ENCODE measurements at places on chromosomes 11 and 22.

DNA sequence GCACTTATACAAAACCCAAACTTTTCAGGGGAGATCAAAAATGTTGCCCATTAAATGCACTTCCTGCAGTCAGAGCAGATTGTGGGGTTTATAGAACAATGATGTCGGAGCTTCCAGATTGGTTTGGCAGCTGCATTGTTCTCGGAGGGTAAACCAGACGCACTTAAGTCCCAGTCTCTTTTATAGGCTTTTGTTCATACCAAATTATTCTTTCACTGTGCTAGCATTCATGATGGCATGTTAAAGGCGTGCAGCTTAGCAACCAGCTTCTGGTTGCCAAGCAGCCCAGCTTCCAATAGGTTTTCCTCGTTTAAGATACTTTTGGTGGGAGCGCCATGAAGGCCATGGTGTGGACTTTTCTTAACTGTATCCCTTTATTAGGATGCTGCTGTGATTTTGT is 40.9 kb downstream of the ZC3H12C start:
- no peak overlapping the region for H3K4me3 ChIP-seq
- H3K36me3 ChIP-seq: no peaks in the 10 kb centered on the region
- H3K4me1 ChIP-seq: no peaks in the 10 kb centered on the region
- DNase-seq: no peak

GRCh38 chr11:104997288-104997687 is 25.7 kb downstream of the CASP5 start:
- no peaks in the 10 kb centered on the region for H3K36me3 ChIP-seq
- peaks cover 8% of the 10 kb centered on the region for H3K4me1 ChIP-seq
- H3K27me3 ChIP-seq: no peaks in the 10 kb centered on the region
- no peak for DNase-seq
- no peak overlapping the region for H3K27ac ChIP-seq

DNA sequence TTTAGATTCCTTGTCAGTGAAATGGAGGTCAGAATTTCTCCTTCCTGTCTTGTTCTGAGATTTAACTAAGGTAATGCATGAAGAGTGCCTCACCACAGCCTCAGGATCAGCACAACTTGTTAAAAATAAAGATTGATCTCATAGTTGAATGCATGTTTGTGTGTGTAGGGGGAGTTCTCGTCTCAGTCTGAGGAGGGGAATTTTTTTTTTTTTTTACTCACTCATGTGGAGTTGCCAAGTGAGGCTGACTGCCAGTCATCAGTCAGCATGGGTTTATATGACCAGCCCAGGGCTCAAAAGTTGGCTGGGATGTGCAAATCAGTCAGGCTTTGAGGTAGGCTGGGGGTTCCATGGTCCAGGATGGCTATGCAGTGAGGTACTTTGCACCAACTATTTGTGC is 113.2 kb downstream of the FANCF start:
- no peak overlapping the region for H3K4me3 ChIP-seq
- H3K4me1 ChIP-seq: no peaks in the 10 kb centered on the region
- peaks cover 11% of the 10 kb centered on the region for H3K27me3 ChIP-seq
- no peaks in the 10 kb centered on the region for H3K36me3 ChIP-seq
- no peak for DNase-seq

DNA sequence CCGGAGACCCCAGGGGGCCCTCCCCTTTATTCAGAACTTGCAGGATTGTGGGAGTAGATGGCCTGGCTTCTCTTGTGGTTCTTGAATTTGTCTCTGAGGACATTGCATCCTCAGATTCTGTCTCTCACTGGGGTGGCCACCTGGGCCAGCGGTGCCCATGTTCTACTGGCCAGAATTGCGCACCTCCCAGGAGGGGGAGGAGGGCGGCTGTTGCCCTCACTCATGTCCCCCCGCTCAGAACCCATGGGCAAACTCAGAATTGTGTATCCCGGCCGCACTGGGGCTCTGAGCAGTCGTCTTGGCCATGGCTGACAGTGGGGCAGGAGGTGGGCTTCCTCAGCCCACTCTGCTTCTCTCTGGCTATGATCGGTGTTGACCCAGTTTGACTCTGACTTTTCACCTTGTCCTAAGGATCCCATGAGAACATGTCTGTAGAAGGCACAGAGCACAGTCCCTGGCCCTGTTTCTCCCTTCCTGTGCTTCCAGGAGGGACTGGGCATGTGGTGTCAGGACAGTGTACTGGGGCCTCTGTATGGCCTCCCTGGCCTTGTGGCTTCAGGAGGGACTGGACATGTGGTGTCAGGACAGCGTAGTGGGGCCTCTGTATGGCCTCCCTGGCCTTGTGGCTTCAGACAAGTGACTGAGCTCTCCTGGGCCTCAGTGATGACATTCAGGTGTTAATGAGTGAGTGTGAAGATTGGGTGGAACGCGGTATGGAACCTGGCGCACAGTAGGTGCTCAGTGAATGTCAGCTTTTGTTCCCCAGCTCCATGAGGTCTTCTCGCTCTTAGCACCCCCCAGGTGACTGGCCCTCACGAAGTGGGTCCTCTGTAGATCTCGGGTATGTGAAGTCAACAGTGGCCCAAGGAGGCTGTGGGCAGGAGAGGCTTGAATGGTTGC is 99.3 kb downstream of the TBC1D22A start:
- H3K36me3 ChIP-seq: peaks cover 21% of the 10 kb centered on the region
- H3K27ac ChIP-seq: no peak overlapping the region
- peaks cover 20% of the 10 kb centered on the region for H3K4me1 ChIP-seq

- H3K36me3 ChIP-seq: no peaks in the 10 kb centered on the region
- no peak for DNase-seq
- peaks cover 17% of the 10 kb centered on the region for H3K27me3 ChIP-seq
- H3K27ac ChIP-seq: no peak overlapping the region
Measured at GRCh38 chr11:36627006-36627405, 29.0 kb upstream of the RAG2 start.

GRCh38 chr11:86518211-86518610 is 143.5 kb downstream of the CCDC81 start:
- H3K4me3 ChIP-seq: no peak overlapping the region
- H3K27ac ChIP-seq: no peak overlapping the region
- H3K36me3 ChIP-seq: no peaks in the 10 kb centered on the region
- no peaks in the 10 kb centered on the region for H3K4me1 ChIP-seq
- DNase-seq: no peak

GRCh38 chr11:36465449-36466163 is 44.5 kb downstream of the TRAF6 start:
- no peak for DNase-seq
- no peaks in the 10 kb centered on the region for H3K4me1 ChIP-seq
- H3K27me3 ChIP-seq: peaks cover 5% of the 10 kb centered on the region
- H3K36me3 ChIP-seq: no peaks in the 10 kb centered on the region
- H3K27ac ChIP-seq: no peak overlapping the region
- no peak overlapping the region for H3K4me3 ChIP-seq

GRCh38 chr11:31303644-31304180 is 65.8 kb downstream of the DCDC1 start:
- H3K4me3 ChIP-seq: no peak overlapping the region
- H3K36me3 ChIP-seq: no peaks in the 10 kb centered on the region
- no peaks in the 10 kb centered on the region for H3K27me3 ChIP-seq
- H3K27ac ChIP-seq: no peak overlapping the region
- DNase-seq: no peak

DNA sequence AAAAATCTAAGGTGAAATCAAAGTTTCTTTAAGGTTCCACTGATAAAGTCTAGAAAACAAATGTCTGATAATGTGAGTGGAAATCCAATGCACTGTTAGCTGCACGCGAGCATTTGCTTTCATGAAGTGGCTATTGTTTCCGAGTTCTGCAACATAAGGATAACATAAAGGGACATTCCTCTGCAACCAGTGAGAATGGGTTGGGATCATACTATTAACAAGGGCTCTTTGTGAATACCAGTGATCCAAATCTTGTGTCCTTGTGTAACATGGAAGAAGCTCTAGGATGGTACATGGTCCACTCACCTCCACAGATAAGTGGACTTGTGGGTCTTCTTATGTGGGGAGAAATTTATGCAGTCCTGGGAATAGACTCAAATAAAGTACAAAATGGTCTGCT is 24.6 kb downstream of the APIP start:
- H3K4me3 ChIP-seq: no peak overlapping the region
- no peaks in the 10 kb centered on the region for H3K27me3 ChIP-seq
- no peak overlapping the region for H3K27ac ChIP-seq
- peaks cover 50% of the 10 kb centered on the region for H3K36me3 ChIP-seq
- no peak for DNase-seq

GRCh38 chr11:129705341-129705740 is 110.3 kb upstream of the TMEM45B start:
- DNase-seq: no peak
- no peak overlapping the region for H3K27ac ChIP-seq
- no peak overlapping the region for H3K4me3 ChIP-seq
- H3K4me1 ChIP-seq: no peaks in the 10 kb centered on the region
- H3K27me3 ChIP-seq: no peaks in the 10 kb centered on the region
- no peaks in the 10 kb centered on the region for H3K36me3 ChIP-seq

DNA sequence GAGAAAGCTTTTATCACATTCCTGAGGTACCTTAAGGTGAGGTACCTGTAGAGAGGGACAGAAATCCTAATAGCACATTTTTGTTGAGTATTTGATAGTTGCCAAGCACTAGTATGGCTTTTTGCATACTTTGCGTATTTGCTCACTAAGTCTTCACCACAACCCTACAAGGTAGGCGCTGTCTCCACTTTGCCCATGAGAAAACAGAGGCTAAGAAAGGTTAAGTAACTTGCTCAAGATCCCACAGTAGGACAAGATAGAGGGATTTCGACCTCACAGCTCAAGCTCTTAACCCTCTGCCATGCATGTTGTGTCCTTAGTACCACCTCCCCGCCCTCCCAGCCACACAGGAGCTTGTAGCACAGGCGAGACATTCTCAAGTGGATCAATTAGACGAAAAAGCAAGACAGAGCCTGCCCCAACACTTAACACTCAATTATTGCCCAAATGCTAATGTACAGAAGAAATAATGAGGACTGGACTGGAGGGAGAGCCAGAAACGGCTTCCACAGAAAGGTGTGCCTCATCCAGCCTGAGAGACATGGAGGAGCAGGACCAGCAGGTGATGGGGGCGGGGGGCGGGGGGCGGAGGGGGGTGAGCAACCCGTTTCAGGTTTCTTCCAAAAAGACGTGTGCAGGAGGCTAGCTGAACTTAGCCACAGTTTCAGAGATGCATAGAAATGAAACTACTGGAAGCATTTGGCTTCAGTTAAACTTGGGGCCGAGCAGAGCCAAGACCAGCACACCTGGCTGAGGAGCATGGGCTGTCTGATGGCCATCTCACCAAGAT is 26.7 kb upstream of the CD44 start:
- H3K4me1 ChIP-seq: peaks cover 28% of the 10 kb centered on the region
- no peaks in the 10 kb centered on the region for H3K27me3 ChIP-seq
- DNase-seq: no peak

DNA sequence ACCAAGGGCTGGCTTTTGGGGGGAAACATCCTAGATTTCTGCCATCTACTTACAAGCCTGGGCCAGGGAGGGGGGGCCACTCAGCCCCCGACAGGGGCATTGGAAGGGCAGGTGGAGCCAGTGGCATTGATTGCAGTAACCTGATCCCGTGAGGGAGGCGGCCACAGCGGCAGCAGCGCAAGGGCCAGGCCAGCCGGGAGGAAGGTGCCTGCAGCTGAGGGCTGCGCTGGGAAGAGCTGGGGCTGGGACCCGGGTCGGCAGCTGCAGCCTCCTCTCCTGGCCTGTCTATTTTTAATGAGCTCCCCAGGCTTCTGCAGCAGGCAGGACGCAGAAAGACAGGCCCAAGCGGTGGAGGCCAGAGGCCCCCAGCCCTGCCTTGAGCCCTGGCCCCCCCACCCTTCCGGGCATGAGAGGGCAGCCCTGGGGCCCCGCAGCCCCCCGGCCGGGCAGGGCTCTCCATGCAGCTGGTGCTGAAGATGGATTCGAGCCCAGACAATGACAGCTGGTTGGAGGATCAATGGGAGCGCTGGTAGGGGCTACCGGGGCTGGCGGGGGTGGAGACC is 10.6 kb downstream of the FREY1 start:
- H3K4me3 ChIP-seq: no peak overlapping the region
- no peak for DNase-seq
- H3K36me3 ChIP-seq: no peaks in the 10 kb centered on the region
- H3K27me3 ChIP-seq: peaks cover 14% of the 10 kb centered on the region
- H3K27ac ChIP-seq: no peak overlapping the region

GRCh38 chr11:19853920-19854319 is 141.3 kb downstream of the NAV2 start:
- H3K4me1 ChIP-seq: no peaks in the 10 kb centered on the region
- peaks cover 3% of the 10 kb centered on the region for H3K36me3 ChIP-seq
- H3K4me3 ChIP-seq: no peak overlapping the region
- no peak for DNase-seq
- no peak overlapping the region for H3K27ac ChIP-seq

- H3K4me1 ChIP-seq: peaks cover 26% of the 10 kb centered on the region
- H3K27ac ChIP-seq: peak overlapping the region; percentile 69
- no peaks in the 10 kb centered on the region for H3K36me3 ChIP-seq
Measured at GRCh38 chr22:37259540-37260029, 15.5 kb upstream of the RAC2 start.

GRCh38 chr11:128725630-128726319 is 31.9 kb downstream of the FLI1 start:
- H3K4me3 ChIP-seq: peak overlapping the region; percentile 82
- H3K27me3 ChIP-seq: no peaks in the 10 kb centered on the region
- peak; percentile 89 for DNase-seq
- H3K4me1 ChIP-seq: peaks cover 99% of the 10 kb centered on the region
- peaks cover 8% of the 10 kb centered on the region for H3K36me3 ChIP-seq

- H3K4me1 ChIP-seq: no peaks in the 10 kb centered on the region
- H3K27me3 ChIP-seq: no peaks in the 10 kb centered on the region
- no peaks in the 10 kb centered on the region for H3K36me3 ChIP-seq
- no peak overlapping the region for H3K4me3 ChIP-seq
- no peak overlapping the region for H3K27ac ChIP-seq
- no peak for DNase-seq
Measured at GRCh38 chr11:81674211-81674610, 1059.5 kb downstream of the FAM181B start.

- H3K4me3 ChIP-seq: no peak overlapping the region
- peaks cover 11% of the 10 kb centered on the region for H3K36me3 ChIP-seq
- H3K27ac ChIP-seq: peak overlapping the region; percentile 84
- no peaks in the 10 kb centered on the region for H3K27me3 ChIP-seq
- DNase-seq: no peak
Measured at GRCh38 chr22:37624876-37625275, 14.6 kb upstream of the SH3BP1 start.

DNA sequence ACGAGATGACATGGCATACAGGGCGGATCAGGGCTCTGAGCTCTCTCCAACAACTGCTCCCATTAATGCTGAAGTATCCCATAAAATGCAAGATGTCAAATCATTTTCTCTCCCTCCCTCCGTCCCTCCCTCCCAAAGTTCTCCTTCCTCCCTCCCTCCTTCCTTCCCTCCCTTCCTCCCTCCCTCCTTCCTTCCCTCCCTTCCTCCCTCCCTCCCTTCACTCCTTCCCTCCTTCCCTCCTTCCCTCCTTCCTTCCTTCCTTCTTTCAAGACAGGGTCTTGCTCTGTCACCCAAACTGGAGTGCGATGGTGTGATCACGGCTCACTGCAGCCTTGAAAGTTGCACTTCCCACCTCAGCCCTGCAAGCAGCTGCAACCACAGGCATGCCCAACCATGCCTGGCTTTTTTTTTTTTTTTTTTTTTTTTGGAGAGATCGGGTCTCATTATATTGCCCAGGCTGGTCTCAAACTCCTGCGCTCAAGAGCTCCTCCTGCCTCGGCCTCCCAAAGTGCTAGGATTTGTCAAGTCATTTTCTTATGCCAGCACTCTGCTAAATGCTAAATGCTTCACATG is 38.2 kb downstream of the TXN2 start:
- H3K27me3 ChIP-seq: no peaks in the 10 kb centered on the region
- no peak overlapping the region for H3K4me3 ChIP-seq

Data from naive thymus-derived CD8-positive, alpha-beta T cell (primary cell).